Activated naive CD4-positive, alpha-beta T cell (primary cell): ENCODE measurements at places on chromosomes 7 and 10.

DNA sequence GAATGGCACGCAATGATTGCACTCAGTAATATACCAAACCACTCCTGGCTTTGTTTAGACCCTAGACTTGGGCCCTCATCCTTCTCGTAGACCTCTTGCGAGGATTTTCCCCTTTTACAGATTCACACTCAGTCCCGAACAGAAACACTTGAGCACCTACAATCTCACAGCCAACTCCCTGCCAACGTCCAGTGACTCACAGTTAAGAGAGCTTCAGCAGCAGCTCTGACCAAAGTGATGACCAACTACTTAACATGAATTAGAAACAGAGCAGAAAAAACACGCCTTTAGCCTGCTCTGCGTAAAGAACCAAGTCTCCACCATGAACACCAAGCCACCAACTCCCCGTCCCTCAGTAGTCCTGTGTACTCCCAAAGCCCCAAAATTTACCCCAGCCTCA, 2.2 kb downstream of the DNAJC30 start:
- DNase-seq = no peak

DNA sequence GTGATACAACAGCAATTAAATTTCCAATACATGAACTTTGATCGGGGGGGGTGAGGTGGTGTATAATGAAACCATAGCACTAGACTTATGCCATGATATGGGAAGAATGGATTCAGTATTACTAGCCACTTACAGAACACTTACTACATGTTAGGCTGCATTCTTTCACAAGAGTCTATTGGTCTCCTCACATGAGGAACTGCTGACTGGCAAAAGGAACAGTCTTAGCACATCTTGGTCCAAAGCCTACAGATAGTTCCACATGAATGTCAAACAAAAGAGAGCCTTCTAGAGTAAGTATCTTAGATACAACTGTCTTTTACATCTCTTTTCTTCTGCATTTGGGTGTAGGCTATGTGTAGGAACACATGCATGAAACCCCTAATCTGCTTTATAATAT, 115.9 kb upstream of the DNAJB12 start:
- no peak for DNase-seq

DNA sequence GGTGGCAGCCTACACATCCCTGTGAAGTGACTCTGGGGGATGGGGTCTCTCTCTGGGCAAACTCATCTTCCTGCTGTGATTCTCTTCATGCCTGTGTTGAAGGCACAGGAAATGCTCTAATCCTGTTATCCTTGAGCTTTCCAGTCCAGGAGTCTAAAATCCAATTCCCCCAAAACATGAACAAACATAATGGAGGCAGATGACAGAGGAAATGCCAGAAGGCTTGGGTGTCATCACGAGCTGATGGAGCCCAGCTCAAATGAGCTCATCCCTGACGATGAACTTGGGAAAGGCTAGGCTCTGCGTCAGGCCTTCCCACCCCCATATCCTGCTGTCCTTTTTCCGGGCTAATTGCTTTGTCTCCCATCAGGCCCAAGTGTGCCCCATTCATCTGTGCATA, 165.9 kb upstream of the PODXL start:
- no peak for DNase-seq

DNA sequence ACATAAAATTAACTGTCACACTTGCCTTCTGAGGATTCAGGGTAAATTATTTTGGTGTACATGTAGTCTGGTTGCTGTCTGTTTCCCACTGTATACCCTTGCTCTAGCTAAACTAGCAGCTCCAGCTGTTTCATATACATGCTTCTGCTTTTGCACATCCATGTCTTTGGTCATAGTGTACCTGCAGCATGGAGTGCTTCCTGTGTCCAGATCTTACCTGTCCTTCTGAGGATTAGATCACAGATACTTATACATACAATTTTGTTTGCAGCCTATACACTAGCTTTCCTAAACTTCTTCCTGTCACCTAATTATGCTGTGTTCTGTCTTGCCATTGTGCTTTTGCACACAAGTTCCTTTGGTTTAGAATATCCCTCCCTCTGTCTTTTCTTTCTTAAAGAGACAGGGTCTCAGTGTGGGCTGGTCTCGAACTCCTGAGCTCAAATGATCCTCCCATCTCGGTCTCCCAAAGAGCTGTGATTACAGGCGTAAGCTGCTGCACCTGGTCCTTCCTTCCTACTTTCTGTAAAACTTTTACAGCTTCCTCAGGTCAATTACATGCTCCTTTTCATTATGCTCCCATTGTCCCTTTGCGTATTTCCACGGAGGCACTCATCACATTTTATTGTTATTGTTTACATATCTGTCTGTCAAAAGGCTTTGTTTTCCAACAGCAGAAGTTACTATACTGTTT, 33.8 kb downstream of the TPST1 start:
- DNase-seq = no peak

DNA sequence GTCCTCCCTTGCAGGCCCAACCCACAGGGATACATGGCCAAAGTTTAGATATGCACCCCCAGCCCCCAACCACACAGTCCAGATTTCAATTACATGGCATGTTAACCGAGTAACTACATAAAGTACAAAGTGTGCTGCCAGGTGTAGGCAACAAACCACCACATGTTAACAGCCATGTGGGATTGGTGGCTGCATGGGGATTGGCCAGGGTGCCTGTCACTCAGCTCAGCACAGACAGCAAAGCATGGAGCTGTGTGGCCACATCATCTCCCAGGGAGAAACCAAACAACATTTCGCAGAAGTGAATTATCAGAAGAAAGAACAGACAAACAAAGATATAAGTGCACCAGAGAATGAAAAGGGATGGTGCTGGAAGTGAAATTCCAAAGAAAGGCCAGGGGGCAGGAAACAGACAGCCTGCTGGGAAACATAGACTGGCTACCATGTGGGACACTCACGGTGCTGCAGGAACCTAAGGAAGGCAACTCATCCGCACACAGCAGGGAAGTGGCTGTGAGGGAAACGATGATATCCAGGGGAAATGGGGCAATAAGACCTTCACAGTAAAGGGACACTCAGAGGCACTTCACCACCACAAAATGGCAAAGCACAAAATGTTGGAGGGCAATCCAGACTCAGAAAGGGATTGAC, 171.2 kb downstream of the PTPRN2 start:
- DNase-seq = no peak

GRCh38 chr10:20858292-20859124, 38.6 kb downstream of the NEBL start:
- no peak for DNase-seq

- DNase-seq = no peak
Observed at GRCh38 chr7:43692582-43693373, 36.5 kb downstream of the COA1 start.

GRCh38 chr7:142010952-142011548, 15.4 kb downstream of the MGAM start:
- no peak for DNase-seq

- DNase-seq = no peak
Observed at GRCh38 chr10:71597821-71598498, 121.6 kb downstream of the C10orf105 start.

- no peak for DNase-seq
Observed at GRCh38 chr10:30553626-30554439, 75.7 kb downstream of the LYZL2 start.

GRCh38 chr10:92265687-92266258, 25.1 kb downstream of the CPEB3 start:
- no peak for DNase-seq

DNA sequence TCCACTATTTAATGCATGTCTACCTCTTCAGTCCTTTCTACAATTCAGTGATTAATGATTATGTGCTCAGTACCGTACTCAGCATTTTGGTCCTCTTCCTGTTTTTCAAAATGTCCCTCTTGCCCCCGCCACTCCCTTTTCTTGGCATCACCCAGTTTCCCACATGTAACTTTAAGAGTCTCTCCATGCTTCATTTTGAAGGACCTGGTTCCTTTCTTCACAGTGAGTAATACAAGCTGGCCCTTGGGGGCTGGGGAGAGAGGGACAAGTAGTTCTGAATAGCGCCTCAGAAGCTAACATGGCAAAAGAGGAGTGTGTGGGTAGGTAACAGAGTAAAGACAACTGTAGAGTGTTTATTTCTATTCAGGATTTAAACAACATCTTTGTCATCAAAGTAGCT, 34.6 kb upstream of the SLIT1 start:
- DNase-seq = no peak

DNA sequence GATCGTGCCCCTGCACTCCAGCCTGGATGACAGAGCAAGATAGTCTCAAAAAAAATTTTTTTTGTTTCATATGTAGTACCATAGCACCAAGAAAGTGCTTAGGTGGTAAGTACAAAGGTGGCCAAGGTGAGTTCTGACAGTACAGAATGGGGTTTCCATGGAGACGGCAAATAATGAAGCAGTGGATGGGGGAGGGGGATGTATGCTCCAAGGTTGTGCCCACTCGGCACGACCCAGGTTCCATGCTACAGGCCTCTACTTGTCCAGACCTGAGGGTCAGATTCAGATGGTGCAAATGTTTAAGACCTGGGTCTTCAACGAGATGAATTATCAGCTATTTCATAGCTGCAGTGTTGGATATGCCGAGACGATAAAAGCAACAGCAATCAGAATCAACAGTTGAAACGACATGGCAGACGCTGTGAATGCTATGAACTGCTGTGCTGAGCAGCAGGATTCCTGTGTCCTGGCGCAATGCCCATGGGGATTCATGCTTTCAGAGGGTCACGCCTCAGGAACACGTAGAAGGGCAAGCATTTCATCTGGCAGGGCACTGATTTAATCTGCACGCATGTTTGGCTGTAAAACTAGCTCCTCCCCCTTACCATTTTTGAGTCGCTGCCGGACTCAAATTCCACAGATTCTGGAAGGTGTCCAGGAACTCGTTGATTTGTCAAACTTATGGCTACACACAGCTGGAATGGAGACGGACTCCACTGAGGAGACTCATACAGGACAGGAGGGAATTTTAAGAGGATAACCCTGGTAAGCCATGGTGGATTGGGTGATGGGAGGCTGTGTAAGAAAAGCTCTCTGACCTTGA, 256.5 kb downstream of the FRMD4A start:
- no peak for DNase-seq

- no peak for DNase-seq
Observed at GRCh38 chr10:129949891-129950291, 14.2 kb downstream of the EBF3 start.

- DNase-seq = peak; percentile 31
Observed at GRCh38 chr7:148941598-148942275, 57.6 kb upstream of the EZH2 start.

GRCh38 chr7:127782654-127783559, 130.9 kb downstream of the SND1 start:
- no peak for DNase-seq

GRCh38 chr10:120575411-120575810, 118.4 kb downstream of the PLPP4 start:
- DNase-seq = no peak

DNA sequence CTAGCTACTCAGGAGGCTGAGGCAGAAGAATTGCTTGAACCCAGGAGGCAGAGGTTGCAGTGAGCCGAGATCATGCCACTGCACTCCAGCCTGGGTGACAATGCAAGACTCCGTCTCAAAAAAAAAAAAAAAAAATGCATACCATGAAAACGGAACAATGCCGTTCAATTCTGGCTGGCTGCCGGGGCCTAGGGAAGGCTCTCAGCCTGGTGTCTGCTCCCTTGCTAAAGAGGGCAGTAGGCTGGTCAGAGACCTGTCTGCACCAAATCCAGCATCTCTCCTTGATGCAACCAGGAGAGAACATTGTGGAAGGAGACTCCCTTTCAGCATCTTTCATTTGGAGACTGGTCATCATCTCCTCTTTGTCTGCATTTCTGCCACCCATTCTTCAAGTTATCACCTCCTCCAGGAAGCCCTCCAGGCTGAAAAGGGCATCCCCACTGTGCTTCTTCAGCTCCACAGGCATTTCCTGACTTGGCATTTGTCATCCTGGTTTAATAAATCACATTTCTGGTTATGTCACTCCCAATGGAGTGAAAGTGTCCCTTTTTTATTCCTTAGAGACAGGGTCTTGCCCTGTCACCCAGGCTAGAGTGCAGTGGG, 24.7 kb downstream of the MYL10 start:
- DNase-seq = no peak

GRCh38 chr7:32928785-32929298, 28.4 kb upstream of the FKBP9 start:
- DNase-seq = no peak

- no peak for DNase-seq
Observed at GRCh38 chr7:31299336-31299735, 41.2 kb downstream of the NEUROD6 start.

DNA sequence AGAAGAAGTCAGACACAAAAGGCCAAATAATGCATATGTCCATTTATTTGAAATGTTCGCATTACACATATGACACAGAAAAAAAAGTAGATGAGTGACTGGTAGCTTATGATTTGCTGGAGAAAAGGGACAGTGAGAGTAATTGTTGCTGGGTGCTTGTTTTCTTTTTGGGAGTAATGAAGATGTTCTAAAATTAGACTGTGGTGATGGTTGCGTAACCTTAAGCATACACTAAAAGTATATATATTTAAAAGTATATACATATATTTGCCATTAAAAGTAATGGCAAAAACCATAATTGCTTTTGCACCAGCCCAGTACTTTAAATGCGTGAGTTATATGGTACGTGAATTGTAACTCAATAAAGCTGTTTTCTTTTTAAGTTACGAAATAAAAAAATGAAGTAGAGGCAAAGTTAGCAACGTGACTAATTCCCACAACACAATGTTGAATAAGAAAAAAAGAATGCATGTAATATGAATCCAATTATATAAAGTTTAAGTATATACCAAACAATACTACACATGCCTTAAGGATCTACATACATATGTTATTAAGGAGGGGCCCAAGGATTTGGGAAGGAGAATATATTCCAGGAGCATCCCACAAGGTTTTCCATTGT, 360.4 kb upstream of the CELF2 start:
- no peak for DNase-seq

DNA sequence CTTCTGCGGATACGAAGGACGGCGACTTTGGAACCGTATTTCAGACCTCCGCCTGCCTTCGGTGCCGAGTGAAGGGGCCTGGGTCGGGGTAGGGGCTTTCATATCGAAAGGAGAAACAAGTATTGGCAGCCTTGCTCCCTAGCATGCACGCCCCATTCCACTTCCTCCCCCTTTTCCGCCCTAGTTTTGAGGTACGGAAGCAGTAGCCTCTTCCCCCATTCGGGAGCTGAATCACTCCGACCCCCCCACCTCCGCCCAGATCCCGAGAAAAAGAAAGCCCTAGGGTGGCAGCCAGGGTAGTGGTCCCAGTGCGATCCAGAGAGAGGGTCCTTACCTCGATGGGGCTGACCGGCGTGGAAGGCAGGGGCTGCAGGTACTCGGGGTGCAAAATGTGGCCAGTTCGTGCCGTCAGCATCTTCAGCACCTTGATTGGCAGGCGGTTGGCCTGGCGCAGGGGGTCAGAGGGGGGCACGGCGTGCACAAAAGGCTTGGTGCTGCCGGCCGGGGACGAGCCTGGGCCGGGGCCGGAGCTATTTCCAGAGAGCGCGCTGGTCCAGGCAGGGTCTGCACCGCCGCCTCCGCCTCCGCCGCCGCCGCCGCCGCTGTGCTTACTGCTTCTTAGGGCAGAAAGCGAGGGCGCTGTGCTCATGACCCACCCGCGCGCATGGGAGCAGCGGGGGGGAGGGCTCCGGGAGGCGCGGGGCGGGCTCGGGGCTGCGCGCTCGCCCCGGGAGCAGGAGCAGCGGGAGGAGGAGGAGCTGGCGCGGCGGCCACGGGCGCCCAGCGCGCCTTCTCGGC, 594 bp downstream of the ZNF503 start:
- DNase-seq = no peak

GRCh38 chr7:84117304-84117703, 77.3 kb downstream of the SEMA3A start:
- DNase-seq = no peak
